ENCODE measurements at places on chromosomes 12 and 14. TPM values are rescaled to one million over a fixed set of nuclear protein-coding genes. Genes with fewer than 3 reads are reported as not detected.

GRCh38 chr14:38623661-38624060 is 367.8 kb upstream of the CLEC14A start:
- DNase-seq: no peak

GRCh38 chr12:57210926-57211692 is 5.5 kb upstream of the NXPH4 start:
- no peak for DNase-seq

DNA sequence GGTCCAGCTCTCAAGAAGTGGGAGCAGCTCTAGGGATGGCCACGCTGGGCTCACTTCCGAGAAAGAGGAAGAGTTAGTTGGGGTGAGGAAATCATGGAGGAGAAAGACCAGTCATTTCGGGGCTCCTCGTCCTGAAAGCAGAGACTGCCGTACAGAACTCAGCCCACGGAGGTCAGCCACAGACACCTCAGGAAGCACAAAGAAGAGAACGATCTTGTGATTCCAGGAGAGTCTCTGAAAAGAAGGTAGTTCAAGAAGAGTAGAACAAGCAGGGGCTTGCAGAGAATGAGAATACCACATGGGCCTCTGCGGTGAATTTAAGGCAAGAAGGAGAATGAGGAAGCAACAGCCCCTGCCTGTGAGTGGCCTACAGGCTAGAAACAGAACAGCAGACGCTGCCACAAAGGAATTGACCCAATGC is 311.9 kb downstream of the CACNA1C start:
- no peak for DNase-seq

Gene DIO3
- total RNA-seq: not detected

Gene PTPN21
- total RNA-seq: 10.9 TPM

- DNase-seq: no peak
Observed at GRCh38 chr12:26465419-26466097, 270.2 kb downstream of the SSPN start.

DNA sequence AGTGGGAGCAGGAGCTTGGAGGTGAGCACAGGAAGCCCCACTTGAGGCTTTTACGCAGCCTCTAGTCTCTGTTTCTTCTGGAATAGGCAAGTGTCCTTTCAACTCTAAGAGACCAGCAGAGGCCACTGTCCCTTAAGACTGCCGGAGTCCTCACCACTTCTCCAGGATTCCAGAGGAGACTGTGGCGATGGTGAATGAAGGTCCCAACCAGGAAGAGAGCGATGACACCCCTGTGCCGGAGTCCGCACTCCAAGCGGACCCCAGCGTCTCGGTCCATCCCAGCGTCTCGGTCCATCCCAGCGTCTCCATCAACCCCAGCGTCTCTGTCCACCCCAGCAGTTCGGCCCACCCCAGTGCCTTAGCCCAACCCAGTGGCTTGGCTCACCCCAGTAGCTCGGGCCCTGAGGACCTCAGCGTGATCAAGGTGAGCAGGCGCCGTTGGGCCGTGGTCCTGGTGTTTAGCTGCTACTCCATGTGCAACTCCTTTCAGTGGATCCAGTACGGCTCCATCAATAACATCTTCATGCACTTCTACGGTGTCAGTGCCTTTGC is 442 bp downstream of the FLVCR2 start:
- no peak for DNase-seq
